ENCODE measurements at places on chromosomes 13 and 19.

DNA sequence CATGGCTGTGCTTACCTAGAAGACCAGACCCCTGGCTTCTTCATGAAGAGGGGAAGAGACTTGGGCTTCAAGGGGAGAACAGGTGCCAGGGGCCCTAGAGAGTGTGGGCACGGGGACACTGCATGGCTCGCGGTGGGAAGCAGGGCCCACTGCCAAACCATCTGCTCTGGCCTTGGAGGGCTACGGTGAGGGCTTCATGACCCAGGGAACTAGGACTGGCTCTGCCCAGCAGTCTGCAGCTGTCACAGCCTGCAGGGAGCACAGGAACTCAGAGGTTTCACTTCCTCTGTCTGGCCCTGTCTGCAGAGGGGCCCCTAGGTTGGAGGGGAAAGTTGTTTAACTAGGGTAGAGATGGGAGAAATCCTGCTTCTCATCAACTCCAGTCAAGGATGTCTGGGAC lies 4.3 kb downstream of the ERCC1 start:
- DNase-seq, result no peak

DNA sequence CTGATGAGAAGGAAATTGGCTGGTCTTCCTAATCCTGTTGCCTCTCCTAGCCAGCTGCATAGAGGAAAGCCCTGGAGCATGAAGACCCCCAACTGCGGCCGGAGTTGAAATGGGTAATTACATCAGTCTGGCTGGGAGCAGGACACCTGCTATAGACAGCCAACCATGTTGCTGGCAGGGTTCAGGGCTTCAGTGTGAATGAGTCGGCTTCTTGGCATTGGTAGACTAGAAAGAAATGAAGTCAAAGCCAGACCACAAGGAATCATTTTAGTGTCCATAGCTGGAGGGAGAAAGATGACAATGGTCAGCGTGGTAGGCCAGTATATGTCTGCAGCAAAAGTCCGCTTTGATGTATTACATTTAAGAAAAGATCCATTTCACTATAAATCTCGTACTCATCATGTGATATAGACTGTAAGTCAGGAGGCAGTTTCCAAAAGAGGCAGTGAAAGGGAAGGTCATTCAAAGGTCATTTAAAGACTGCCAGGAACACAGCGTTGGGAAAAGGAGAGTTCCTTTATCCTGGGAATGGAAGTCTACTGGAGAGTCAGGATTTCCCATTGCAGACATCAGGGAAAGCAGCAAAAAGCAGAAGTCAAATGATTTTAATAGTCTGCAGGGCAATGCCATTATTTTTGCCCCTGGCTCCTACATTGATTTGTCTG lies 262.7 kb downstream of the DNAJC15 start:
- DNase-seq, result no peak

GRCh38 chr13:108919036-108919907 lies 289.9 kb downstream of the MYO16 start:
- DNase-seq, result no peak

GRCh38 chr13:36341718-36342117 lies 4.5 kb downstream of the SPART start:
- no peak for DNase-seq

DNA sequence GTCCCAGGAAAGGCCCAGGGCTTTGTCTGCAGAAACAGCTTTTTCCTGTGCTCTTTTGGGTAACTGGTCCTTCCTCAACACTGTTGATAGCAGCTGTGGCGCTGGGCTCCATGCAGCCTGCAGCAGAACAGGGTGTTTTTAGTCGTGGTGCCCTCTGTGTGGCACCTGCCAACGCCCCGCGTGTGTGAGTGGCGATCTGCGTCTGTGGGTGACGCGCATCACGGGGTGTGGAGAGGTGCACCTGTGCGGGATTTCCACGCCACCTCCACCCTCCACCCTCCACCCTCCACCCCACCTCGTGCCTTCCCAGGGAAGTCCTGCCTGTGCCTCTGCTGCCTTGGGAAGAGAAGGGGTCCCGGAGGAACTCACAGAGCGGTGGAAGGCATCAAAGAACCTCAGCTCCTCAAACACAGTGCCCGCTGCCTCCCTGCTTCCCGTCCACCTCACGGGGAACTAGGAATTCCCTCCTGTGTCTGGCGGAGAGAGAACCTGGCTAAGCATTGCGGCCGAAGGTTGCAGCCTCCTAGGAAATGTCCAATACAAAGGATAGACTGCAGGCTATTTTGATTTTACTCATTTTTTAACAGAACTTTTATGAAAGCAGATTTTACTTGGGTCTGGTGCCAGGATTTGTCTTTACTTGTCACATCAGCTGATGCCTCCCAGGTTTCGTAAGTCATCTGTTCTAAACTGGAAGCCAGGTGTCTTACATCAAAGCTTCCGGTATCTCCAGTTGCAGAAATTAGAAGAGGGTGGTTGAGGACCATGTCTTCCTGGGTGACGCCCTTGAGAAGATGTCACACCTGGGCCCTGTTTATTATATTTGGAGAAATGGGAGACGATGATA lies 84.0 kb downstream of the ATP11A start:
- no peak for DNase-seq

DNA sequence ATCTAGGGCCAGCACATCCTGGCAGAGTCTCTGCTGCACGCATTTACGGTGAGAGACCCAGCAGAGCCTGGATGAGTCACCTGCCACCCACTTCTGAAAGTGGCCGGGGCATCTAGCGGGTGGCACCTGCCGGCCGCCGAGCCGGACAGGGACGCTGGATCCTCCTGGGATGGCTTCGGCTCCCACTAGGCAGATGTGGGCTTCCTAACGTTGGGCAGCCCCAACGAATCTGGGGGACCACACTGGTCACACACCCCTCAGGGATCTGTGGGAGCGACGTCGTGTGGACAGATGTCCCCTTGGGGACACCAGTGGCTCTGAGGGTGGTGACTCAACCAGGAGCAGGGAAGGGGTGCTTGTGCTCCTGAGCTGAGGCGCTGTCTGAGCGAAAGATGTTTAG lies 32.2 kb downstream of the TMEM255B start:
- no peak for DNase-seq

DNA sequence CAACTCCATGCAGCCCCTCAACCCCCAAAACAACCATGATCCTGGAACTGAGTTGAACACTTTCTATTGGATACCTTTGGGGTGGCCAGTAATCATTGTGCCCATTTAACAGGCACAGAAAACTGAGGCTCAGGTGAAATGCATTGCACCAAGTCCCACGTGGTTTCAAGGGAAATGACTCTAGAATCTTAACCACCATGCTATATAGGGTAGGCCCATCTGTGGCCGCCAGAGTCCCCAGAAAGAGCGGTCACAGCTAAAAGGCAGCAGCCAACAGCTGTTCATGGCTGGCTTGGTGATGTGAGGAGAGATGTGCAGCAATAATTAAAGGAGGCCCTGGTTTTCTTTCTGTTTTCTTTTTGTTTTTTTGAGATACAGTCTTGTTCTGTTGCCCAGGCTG lies 2.6 kb downstream of the CNN1 start:
- DNase-seq, result no peak

DNA sequence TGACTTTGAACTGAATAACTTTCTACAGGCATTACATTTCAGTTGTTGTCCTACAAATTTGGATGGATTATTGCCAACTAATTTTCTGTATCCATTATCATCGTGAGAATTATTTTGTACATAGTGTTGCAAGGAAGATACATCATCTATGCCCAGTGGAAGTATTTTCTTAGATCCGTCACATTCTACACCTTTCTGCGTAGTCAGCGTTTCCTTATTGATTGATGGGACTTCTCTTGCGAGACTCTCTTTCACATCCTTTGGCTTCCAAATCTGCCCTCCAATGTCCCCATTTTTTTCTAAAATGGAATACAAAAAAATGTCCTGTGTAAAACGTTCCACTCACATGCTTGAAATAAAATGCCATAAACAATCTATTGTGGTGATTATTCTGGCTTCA lies 9.2 kb downstream of the ZIM3 start:
- no peak for DNase-seq

DNA sequence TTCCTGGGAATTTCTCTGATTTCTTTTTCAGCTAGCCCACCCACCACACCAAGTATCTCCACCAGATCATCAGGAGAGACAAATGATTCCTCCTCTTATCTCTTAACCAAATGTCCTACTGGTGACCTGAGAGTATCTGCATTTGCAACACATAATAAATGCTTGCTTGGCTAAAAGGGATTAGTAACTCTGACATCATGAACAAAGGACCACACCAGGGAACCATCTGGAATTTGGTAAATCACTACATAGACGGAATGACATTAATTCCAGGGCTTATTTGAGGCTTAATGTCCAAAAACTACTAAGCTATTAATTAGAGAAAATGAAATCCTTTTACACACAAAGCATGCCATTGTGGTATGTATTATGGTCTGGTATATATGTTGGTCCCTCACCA lies 139.0 kb downstream of the RAP2A start:
- DNase-seq, result no peak

DNA sequence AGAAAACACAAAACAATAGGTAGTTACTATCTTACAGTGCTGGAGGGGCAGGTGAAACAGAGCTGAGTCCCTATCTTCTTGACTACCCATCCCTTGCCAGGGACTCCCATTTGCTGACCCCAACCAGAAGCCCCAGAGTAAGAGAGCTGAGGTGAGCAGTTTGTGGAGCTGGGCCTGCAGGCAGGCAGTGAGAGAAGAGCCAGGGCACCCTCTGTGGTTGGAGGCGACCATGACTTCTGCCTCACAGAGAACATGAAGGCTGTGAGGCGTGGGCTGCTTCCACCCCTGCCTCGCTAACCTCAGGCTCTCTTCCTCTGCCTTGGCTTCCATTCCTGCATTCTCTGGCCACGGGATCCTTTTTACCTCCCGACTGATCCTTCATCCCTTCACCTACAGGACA lies 47.5 kb upstream of the RNF113B start:
- no peak for DNase-seq

DNA sequence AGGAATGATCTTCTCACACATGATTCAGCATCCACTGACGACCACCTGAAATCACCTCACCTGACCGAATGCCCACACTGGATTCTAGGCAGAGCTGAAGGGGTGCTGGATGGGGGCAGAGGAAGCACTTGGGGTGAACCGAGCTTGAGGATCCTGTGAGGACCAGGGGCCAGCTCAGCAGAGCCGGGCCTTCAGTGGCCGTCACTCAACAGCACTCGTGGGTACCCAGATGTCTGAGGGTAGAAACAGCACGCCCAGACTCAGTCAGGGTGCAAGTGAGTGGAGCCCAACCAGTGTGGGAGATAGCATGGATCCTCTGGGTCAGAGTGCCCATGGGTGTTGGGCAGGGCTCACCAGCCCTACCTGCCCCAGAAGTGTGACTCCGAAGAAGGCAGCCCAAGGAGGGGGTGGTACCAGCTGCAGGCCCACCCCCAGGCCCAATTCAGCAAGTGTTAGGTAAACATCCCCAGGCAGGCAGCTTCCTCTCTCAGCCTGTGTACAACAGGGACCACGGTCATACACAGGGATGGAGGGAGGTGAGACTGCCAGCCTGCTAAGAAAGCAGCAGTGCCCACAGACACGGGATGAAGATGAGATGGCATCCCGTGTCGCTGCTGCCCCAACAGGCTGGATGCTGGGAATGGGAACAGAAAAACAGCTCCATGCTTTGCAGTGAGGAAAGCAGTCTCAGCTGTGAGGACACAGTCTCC lies 16.6 kb downstream of the GJA3 start:
- no peak for DNase-seq

- DNase-seq, result no peak
These were observed 179.2 kb upstream of the ZNF507 start for GRCh38 chr19:32166238-32166637.

DNA sequence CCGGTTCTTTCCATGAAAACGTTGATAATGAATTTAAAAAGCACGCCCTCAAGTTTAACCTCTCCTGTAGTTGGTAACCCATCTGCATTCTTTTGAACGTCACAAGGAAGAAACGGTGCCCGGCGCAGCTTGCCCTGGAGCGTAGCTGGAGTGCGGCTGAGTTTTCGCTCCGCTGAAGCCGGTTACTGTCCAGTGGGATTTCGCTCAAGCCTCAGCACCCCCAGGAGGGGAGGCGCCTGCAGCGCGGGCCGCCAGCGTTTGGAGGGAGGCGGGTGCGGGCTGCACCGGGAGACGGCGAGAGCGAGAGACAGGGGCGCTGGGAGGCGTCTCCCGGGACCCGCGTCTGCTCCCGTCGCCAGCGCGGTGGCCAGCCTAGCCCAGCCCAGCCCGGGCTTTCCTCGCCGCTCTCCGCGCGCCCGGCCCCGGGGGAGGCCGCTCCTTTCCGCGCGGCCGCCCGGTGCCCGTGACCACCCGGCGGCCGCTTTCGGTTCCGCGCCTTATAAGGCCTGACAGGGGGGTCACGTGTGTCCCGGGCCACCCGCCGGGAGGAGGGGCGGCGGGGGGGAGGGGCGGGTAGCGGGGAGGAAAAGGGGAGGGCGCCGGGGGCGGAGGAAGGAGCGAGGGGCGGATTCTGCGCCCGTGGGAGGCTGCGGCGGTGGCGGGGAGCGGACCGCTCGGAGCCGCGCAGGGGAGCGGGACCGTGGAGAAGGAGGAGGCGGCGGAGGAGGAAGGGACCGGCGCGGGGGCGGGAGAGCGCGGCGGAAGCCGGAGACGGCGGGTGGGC lies 8.3 kb upstream of the DGKH start:
- peak; percentile 98 for DNase-seq

DNA sequence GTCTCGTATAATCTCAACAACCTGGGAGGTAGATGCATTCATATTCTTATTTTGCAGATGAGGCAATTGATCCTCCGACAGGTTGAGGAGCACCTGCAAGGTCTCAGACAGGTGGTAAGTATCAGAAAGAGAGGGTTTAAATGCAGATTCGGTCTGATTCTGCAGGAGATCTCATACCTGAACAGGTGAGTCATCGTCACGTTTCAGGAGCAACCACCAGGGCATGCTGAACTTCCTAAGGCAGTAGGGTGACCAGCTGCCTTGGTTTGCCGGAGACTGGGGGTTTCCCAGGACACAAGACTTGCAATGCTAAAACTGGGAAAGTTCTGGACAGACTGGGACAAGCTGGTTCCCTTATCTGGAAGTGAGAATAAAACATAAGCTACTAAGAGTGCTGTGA lies 68.8 kb upstream of the TSHZ3 start:
- DNase-seq, result no peak

- no peak for DNase-seq
These were observed 9.2 kb upstream of the CEACAM18 start for GRCh38 chr19:51469162-51469561.

DNA sequence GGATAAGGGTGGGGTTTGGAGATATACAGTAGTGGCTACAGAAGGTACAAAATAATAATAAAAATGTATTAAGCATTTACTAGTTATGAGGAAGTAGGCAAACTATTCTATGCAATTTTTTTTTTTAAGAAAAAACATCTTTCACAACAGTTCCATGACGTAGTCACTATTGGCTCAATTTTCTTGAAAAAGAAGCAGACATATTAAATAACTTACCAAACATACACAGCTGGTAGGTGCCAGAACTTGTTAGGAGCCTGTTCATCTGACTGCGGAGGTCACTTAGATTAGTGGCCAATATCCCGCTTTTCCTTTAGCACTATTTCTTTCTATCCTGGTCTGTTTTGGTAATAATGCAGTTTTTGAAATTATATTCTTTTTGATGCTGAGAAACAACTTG lies 593.5 kb downstream of the KCTD12 start:
- no peak for DNase-seq

All from aorta (tissue), 5 donors.